ENCODE measurements at places on chromosomes 12 and 14. TPM values are rescaled to one million over a fixed set of nuclear protein-coding genes. Genes with fewer than 3 reads are reported as not detected.

DNA sequence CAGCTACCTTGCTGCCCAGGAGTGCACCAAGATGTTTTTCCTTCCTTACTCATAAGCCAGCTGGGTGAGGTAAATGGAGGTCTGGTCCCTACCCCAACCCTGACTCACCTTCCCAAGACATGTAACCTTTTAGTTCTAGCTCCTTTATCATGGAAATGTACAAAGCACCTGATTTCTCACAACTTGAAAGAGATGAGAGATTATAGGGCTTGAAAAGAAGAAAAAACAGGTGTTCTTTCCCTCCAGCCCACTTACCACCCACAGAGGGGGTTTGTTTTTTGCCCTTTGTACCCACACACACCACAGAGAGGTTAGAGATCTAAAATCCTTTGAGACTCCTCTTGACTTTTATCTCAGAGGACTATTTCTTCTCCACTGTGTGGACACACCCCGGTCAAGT lies 21.1 kb downstream of the PLXNC1 start:
- H3K27ac ChIP-seq, result no peak overlapping the region
- peaks cover 70% of the 10 kb centered on the region for H3K27me3 ChIP-seq
- H3K4me3 ChIP-seq, result no peak overlapping the region
- no peaks in the 10 kb centered on the region for H3K36me3 ChIP-seq
- 0 out of 2 replicates have a peak, but pooled peaks cover 4% of the 10 kb centered on the region for H3K4me1 ChIP-seq

DNA sequence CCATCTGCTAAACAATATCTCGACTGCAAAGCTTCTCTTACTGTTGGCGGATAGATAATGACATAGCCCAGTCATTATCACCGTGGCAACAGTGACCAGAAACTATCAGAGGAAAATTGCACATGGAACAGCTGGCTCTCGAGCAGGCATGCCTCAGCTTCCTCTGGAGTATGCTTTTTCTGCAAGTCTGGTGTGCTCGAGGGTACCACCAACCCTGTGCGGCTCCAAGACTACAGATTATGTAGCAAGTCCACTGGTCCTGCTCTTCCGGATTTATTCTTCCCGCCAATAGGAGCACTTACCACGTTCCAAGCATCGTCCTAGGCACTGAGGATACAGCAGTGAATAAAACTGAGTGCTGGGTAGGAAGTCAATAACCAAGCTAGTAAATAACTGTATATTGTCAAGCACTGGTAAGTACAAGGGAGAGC lies 1.4 kb upstream of the GLRX5 start:
- no peaks in the 10 kb centered on the region for H3K27me3 ChIP-seq
- DNase-seq, result no peak
- H3K4me1 ChIP-seq, result peaks cover 46% of the 10 kb centered on the region
- peak overlapping the region; percentile 66 for H3K27ac ChIP-seq

DNA sequence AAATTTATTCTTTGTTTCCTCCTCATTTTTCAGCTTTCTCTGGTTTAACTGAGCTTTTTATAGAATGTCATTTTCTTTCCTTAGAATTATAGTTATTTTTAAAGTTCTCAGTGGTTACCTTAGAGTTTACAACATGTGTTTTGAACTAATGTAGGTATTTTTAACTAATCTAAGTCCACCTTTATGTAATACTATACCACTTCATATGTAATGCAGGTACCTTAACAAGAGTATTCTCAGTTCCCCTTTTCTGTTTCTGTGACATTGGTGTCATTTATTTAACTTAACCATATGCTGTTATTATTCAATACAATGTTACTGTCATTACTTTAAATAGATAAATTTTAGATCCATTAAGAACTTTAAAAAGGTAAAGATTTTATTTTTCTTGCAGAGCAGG lies 30.3 kb upstream of the KCNC2 start:
- no peak overlapping the region for H3K4me3 ChIP-seq
- no peaks in the 10 kb centered on the region for H3K36me3 ChIP-seq
- H3K27ac ChIP-seq, result no peak overlapping the region
- H3K27me3 ChIP-seq, result no peaks in the 10 kb centered on the region
- H3K4me1 ChIP-seq, result no peaks in the 10 kb centered on the region
- no peak for DNase-seq

DNA sequence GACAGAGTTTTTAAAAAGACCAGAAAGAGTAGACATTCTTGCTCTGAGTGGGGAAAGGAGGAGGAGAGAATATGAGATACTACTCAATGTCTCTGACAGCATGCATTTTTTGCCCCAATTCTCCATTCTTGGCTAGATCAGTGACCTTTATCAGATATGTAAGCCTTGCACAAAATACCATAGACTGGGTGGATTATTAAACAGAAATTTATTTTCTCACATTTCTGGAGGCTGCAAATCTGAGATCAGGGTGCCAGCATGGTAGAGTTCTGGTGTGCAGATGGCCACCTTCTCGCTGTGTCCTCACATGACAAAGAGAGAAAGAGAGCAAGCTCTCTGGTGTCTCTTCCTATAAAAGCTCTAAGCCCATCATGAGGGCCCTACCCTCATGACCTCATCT lies 38.6 kb downstream of the ANKS1B start:
- no peak overlapping the region for H3K4me3 ChIP-seq
- H3K27ac ChIP-seq, result no peak overlapping the region
- no peaks in the 10 kb centered on the region for H3K4me1 ChIP-seq
- H3K27me3 ChIP-seq, result peaks cover 47% of the 10 kb centered on the region

GRCh38 chr12:50032854-50033581 lies 7.7 kb upstream of the RACGAP1 start:
- no peaks in the 10 kb centered on the region for H3K27me3 ChIP-seq
- no peaks in the 10 kb centered on the region for H3K36me3 ChIP-seq
- H3K4me3 ChIP-seq, result no peak overlapping the region
- no peak overlapping the region for H3K27ac ChIP-seq
- no peak for DNase-seq

DNA sequence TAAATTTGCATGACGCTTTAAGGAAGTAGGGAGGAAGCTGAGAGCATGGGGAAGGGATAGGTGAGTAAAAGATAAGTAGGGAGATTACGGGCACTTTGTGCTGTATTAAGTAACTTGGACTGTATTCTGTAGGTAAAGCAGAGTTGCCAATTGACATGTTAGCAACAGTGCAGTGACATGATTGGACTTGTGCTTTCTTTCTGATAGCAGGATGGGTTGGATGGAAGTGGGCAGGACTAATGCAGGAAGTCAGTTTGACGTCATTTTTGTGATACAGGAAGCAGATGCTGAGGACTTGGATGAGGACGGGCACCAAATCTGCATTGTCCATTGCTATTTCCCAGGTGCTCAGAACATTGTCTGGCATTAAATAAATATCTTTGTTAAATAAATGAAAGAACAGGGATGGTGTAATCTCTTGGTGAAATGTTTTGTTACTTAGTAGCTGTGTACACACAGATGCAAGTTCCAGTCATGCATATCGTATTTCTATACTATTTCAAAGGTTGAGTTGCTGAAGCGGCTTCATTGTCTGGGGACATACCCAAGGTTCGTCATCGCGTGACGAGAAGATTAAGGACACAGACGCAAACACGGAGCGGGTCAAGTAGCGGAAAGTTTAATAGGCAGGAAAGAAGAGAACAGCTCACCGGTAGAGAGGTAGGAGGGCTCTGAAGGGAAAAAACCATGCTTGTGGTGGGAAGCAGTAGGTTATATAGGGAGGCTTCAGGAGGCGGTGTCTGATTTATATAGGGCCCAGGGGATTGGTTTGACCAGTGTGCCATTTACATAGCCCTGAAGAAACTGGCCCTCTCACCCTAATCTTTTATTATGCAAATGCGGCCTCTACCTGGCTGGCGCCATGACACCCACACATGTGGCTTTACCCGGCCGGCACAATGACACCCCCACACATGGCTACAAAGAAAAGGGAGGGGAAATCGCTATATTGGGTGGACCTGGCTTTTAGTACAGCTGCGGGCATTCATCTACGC lies 30.7 kb downstream of the GUCY2C start:
- no peaks in the 10 kb centered on the region for H3K27me3 ChIP-seq
- H3K27ac ChIP-seq, result no peak overlapping the region
- H3K4me3 ChIP-seq, result no peak overlapping the region
- no peak for DNase-seq

DNA sequence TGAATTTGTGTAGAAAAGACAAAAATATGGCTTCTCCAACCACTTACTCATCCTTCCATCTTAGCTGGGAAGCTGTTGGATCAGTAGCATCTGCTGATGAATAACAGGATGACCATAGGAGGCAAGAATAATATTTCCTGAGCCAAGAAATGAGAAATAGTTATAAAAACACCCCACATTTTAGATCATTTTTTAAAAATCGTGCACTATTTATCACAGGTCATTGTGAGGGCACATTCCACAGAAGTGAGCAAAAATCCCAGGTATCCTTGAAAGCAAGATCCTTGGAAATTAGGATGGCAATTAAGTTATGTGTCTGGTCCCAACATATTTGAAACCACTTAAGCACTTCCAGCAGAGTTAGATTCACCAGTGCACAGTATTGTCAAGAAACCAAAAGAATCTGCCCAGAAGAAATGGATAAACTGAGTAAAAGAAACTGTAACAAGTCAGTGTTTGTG lies 8.4 kb downstream of the FAR2 start:
- 0 out of 2 replicates have a peak, but pooled peaks cover 7% of the 10 kb centered on the region for H3K4me1 ChIP-seq
- no peak overlapping the region for H3K27ac ChIP-seq
- H3K27me3 ChIP-seq, result no peaks in the 10 kb centered on the region
- no peaks in the 10 kb centered on the region for H3K36me3 ChIP-seq
- no peak overlapping the region for H3K4me3 ChIP-seq

- H3K4me1 ChIP-seq, result no peaks in the 10 kb centered on the region
- H3K27me3 ChIP-seq, result no peaks in the 10 kb centered on the region
- H3K36me3 ChIP-seq, result no peaks in the 10 kb centered on the region
- no peak for DNase-seq
Measured at GRCh38 chr12:43621262-43621661, 69.3 kb upstream of the ADAMTS20 start.

GRCh38 chr14:86961106-86961716 lies 1031.8 kb downstream of the GALC start:
- H3K4me1 ChIP-seq, result no peaks in the 10 kb centered on the region
- no peaks in the 10 kb centered on the region for H3K27me3 ChIP-seq
- H3K27ac ChIP-seq, result no peak overlapping the region
- no peak overlapping the region for H3K4me3 ChIP-seq
- no peaks in the 10 kb centered on the region for H3K36me3 ChIP-seq

- no peak for DNase-seq
- H3K4me1 ChIP-seq, result no peaks in the 10 kb centered on the region
- H3K27me3 ChIP-seq, result no peaks in the 10 kb centered on the region
- H3K4me3 ChIP-seq, result no peak overlapping the region
- no peaks in the 10 kb centered on the region for H3K36me3 ChIP-seq
- H3K27ac ChIP-seq, result no peak overlapping the region
Measured at GRCh38 chr14:43087666-43088065, 1419.4 kb downstream of the FSCB start.

DNA sequence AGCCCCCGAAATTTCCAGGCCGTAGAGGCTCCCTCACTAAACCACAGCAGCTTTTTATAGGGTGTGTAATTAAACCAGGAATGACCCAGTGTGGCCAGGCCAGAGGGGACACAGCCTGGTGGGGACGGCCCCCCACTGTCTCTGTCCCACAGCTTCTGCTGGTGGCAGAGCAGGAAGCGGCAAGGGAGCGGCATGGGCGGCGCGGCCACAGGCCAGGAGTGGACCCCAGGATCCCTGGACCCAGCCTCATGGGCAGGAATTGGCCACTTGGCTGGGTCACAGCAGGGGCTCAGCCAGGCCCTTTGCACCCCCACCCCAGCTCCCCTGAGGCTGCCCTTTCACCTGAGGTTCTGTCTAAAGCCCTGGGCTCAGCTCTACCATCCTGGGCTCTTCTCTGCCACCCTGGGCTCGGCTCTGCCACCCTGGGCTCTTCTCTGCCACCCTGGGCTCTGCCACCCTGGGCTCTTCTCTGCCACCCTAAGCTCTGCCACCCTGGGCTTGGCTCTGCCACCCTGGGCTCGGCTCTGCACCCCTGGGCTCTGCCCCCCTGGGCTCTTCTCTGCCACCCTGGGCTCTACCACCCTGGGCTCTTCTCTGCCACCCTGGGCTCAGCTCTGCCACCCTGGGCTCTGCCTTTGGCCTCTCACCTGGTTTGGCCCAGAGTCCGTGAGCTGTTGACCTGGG lies 39.3 kb downstream of the FBRSL1 start:
- DNase-seq, result no peak
- H3K27me3 ChIP-seq, result no peaks in the 10 kb centered on the region
- H3K27ac ChIP-seq, result no peak overlapping the region
- peaks cover 12% of the 10 kb centered on the region for H3K4me1 ChIP-seq
- H3K36me3 ChIP-seq, result no peaks in the 10 kb centered on the region
- no peak overlapping the region for H3K4me3 ChIP-seq

- H3K4me3 ChIP-seq, result peak overlapping the region; percentile 82
- H3K27me3 ChIP-seq, result no peaks in the 10 kb centered on the region
- DNase-seq, result no peak
Measured at GRCh38 chr12:79687711-79688260, 3.0 kb downstream of the PAWR start.

GRCh38 chr14:69427596-69427995 lies 29.1 kb downstream of the SLC39A9 start:
- no peak overlapping the region for H3K27ac ChIP-seq
- H3K27me3 ChIP-seq, result no peaks in the 10 kb centered on the region
- DNase-seq, result no peak
- H3K4me1 ChIP-seq, result no peaks in the 10 kb centered on the region

DNA sequence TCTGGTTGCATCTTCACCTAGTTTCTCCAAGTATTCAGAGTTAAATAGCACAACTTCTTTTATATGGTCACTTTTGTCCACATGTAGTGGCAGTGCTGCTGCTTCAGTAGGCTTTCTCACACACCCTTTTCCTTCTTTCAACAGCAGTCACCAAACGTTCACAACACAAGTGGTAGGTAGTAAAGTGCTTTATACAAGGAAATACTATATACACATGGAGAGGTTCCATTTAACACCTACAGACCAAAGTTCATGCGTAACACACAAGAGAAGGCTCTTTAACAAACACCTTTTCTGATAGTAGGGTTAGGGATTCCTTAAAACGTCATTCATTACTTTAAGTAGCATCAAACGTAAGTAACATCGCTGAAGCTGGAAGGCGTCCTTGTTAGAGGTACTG lies 107.1 kb upstream of the USP44 start:
- peak overlapping the region; percentile 25 for H3K27ac ChIP-seq
- no peak for DNase-seq
- no peaks in the 10 kb centered on the region for H3K27me3 ChIP-seq
- no peak overlapping the region for H3K4me3 ChIP-seq
- H3K4me1 ChIP-seq, result peaks cover 8% of the 10 kb centered on the region
- peaks cover 19% of the 10 kb centered on the region for H3K36me3 ChIP-seq

The KRT80 gene
- 84.1 TPM for total RNA-seq

The COX14 gene
- total RNA-seq, result 53.9 TPM

The LRTM2 gene
- not detected for total RNA-seq

The GPRC5D gene
- total RNA-seq, result not detected

The TAS2R42 gene
- not detected for total RNA-seq

The ULK1 gene
- total RNA-seq, result 50.8 TPM

The PDE3A gene
- not detected for total RNA-seq
